Germinal center (tissue), 1 donor: ENCODE measurements at places on chromosomes 3 and 15.

DNA sequence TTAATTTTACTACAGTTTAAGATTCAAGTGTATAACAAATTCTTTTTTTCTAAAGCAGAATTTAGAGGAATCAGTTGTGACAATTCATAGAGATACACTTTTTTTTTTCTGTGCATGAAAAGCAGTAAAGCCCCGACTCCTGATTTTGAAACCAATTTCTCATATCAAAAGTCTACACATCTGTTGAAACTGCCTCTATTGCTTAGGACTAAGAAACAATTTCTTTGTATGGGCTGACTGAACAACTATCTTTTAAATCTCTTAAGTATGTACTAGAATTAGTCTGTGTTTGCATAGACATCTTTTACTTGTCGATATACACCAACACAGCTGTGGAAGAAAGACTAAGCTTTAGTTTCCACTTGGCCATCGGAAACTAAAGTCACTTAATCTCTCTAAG, 127.6 kb downstream of the MEIS2 start:
- DNase-seq, result no peak

- no peak for DNase-seq
Measured at GRCh38 chr3:160287666-160288065, 62.4 kb downstream of the C3orf80 start.

- no peak for DNase-seq
Measured at GRCh38 chr3:99962703-99963102, 145.0 kb downstream of the CMSS1 start.

DNA sequence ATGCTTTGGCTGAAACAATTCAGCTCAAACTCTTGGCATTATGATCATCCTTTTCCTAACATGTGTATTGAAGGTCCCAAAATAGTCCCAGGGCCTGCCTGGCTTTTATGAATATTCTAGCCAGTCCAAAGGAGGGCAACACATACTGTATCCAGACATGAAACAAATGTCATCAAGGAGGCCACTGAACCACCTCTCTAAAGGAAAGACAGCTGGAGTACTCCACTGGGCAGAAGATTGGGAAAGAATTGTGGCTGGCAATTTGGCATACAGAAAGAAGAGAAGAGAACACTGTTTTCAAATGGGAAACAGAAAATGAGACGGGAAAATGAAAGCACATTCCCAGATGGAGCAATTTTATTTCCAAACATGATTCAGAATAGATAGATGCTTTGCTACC, 80.6 kb downstream of the NCEH1 start:
- DNase-seq, result no peak

DNA sequence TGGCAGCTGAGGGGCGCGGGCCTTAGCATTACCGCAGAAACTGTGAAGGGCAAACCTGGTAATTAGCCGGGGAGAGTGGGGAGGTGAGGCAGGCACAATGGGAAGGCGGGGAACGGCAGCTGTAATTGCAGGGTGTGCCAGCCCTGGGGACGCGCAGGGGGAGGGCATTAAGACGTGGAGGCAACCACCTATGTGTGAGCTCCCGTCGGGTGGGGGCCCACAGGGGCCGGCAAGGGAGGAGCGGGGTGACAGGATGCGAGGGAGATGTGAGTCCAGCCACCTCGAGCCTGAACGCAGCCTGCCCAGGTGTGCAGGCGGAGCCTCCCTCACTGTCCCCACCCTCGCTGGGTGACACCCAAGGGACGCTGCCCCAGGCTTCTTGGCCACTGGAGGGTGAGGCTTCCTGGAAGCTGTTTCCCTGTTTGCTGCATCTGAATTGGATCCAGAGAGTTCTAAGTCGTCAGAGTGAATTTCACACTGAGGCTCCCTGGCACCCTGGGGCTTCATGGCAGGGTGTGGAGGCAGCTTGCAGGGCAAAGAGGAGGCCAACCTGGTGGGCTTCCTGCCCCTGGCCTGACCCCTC, 130.6 kb upstream of the MEF2A start:
- no peak for DNase-seq

GRCh38 chr15:79602180-79602579, 170.0 kb downstream of the MINAR1 start:
- DNase-seq, result no peak

DNA sequence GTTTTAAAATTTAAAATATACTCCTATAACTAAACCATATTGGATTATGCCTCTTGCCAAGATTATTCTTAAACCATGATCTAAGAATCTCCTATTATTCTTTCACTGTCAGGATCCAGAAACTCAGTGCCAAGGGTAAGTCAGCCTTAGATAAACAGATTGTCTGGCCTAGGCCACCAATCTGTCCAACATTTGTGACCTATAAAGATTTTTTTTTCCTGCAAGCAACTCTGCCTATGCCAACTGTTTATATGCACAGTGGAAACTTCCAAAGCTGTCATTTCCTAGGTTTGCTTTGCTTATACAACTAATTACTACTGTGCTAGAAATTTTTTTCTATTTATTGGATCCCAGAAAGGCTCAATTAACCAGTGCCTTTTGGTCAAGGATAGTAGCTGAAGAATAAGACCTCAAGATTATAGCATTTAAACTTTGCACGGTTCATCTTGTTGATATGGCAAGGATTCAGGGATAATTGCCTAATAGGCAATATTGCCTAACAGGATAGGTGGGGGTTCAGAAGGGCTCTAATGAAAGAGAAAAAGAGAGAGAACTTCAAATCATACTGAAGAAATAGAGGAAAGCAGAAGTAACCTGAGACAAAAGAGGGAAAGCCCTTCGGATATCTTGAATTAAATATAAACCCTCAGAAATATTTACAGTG, 22.8 kb downstream of the GAP43 start:
- DNase-seq, result no peak

DNA sequence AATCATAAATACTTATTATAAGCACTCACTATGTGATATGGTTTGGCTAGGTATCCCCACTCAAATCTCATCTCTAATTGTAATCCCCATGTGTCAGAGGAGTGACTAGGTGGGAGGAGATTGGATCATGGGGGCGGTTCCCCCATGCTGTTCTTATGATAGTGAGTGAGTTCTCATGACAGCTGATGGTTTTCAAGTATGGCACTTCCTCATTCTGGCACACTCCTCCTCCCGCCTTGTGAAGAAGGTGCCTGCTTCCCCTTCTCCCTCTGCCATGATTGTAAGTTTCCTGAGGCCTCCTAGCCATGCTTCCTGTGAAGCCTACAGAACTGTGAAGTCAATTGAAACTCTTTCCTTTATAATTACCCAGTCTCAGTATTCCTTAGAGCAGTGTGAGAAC, 53.3 kb upstream of the CHMP2B start:
- no peak for DNase-seq

DNA sequence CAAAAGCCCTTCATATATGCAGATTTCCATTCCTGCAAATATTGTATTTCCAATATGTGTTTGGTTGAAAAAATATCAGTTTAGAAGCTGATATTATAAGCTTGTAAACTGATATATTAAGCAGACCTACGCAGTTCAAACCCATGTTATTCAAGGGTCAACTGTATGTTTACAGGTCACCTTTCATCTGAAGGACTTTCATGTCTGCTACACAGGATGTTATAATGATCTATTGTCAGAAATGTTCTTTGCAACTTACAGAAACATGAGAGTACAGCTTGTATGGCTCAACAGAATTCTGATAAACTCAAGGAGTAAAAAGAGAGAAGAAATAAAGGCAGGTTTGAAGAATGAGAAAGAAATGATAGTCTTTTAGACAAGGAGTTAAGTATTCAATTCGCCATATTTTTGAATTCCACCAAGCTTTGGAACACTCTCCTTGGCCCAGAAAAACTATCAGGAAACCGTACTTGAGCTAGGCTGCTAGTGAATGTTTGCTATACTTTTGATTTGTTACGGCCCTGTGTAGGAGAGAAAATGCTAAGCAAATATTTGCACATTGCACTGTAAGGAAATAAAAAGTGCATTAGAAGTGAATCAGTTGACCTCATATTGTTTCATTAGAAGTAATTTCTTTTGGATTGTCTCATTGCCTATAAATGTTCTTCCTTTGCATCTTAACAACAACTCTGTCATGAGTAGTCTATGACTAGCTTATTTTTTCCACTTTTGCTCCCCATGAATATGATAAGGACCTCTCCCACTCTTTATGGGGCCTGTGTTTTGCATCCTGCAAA, 81.2 kb downstream of the NEK11 start:
- DNase-seq, result no peak

GRCh38 chr15:67063689-67064606, 1.5 kb upstream of the SMAD3 start:
- no peak for DNase-seq

DNA sequence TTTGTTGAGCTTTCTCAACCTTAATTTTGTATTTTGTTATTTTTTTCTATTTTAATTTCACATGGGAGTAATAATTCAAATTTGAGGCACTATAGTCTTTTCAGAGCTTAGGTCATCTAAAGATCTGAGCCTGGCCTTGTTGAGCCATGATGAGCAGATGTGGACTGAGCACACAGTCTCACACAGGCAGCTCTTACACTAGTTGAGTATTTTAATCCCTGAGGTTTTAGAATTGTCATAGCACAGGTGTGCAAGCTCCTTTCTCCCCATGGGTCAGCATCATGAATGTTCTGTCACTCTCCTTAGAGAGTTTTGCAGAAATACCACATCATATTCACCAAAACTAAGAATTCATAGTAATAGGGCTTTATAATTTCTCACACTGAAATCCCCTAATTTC, 4.9 kb downstream of the ZBTB38 start:
- no peak for DNase-seq
